Motor neuron (in vitro differentiated cells): ENCODE measurements at places on chromosomes 2 and 18. TPM values are rescaled to one million over a fixed set of nuclear protein-coding genes. Genes with fewer than 3 reads are reported as not detected.
A peak's percentile ranks its signal among the peaks of the same experiment; 100 is the strongest.

DNA sequence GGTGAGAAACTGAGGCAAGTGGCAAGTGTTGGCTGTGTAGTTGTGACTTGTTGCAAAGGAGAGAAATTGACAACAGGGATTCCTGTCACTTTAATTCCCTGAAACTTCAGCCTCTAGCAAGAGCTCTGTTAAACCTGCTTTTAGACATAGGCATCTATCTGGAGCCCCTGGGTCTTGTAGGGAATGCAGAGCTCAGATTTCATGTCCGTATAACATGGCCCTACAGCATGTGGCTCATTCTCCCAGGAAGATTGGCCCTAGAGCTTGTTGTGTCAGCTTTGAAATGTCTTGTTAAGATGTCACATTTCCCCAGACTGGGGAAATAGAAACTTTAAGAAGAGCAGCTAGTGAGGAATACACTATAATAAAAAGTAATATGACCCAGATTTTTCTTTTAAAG lies 115.8 kb downstream of the POLE4 start:
- no peak for ATAC-seq

GRCh38 chr18:47296462-47296861 lies 45.0 kb upstream of the SKOR2 start:
- ATAC-seq: no peak

The UGT1A9 gene
- total RNA-seq: 0.26 and 0.63 TPM in 2 replicates

The FZD7 gene
- 1.6 and 2.8 TPM in 2 replicates for total RNA-seq

DNA sequence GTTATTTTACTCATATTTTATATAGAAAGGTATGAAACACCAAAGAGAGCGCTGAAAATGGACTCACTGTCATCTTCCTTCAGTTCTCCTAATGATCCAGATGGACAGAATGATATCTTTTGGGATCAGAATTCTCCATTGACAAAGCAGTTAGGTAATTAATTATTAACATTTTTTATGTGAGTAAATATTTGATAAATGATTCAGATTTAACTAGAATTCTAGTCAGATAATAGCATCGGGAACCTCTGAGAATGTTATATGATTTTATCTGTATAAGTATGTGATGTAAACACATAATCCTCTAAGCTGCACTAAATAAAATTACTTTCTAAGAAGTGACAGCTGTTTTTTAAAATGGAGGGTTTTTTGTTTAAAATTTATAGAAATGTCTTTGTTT lies 2.0 kb downstream of the ETAA1 start:
- ATAC-seq: no peak

DNA sequence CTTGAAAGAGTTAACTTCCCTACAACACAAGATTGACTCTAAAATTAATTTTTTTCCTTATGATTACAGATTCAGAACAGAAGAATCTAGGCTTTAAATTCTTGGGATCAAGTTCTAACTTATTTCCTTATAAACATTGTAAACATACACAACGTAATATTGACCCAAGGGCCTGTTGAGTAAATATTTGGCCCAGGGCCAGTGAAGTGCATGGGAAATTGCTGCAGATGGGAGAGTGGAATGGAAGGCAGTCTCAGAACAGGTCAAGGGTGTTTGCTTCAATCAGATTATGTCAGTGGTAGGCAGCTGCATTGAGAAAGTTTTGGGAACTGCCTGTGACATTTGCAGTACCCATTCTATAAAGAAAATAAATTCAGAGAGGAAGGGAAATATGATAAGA lies 137.6 kb downstream of the MYO1B start:
- peak; percentile 79 for ATAC-seq

The SPTBN1 gene
- total RNA-seq: 146 and 150 TPM in 2 replicates

DNA sequence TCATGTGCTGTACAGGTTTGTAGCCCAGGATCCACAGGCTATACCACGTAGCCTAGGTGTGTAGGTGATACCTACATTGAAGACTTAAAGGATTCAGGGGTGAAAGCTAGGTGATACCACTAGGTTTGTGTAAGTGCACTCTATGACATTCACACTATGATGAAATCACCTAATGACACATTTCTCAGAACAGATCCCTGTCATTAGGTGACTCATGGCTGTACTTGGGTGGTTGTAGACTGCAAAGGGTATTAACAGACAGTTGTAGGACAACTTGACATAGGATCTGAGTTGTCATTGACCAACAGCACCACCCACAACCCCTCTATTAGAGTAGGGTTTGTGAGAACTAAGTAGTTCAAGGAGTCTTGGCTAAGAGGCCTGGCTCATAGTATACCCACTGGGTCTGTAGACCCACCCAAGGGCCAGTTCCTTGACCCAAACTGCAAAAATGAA lies 27.7 kb upstream of the SMCHD1 start:
- ATAC-seq: peak; percentile 87

- peak; percentile 85 for ATAC-seq
Measured at GRCh38 chr2:215917953-215918620, 95.3 kb downstream of the MREG start.

The WDR43 gene
- total RNA-seq: 75.3 and 85.8 TPM in 2 replicates

The ZBTB7C gene
- 4.3 and 4.6 TPM in 2 replicates for total RNA-seq

- no peak for ATAC-seq
Measured at GRCh38 chr2:109645412-109646184, 31.4 kb downstream of the SOWAHC start.

The B3GNT7 gene
- 0.43 and 0.50 TPM in 2 replicates for total RNA-seq

The SGPP2 gene
- 0.47 and 0.63 TPM in 2 replicates for total RNA-seq

The SLC16A14 gene
- total RNA-seq: 29.3 and 29.4 TPM in 2 replicates

DNA sequence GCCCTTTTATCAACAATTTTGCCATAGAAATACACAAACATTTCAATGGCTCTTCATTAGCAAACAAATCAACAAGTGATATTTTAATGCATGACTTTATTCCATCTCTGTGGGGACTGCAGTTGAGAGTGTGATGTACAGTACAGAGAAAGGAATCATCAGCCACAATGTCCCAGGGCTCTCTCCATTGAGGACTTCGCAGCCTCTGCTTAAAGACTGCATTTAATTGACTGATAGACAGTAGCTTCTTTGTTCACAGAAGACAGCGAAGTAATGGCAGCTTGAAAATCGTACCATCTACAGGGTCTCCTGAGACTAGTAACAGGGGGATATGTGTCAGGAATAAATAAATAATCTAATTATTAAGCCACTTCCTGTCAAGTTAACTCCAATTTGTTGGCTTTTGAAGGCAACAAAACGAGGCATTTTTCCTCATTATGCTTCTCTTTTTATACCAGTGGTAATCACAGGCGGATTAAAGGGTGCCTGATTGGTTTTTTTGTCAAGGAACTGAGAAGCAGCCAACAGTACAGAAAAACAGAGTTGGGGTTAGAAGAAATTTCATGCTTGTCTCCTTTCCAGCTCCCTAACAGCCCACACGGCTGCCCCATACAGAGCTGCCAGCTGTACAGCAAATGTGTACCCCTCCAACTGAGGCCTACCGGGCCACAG lies 164.3 kb downstream of the ZNF521 start:
- peak; percentile 75 for ATAC-seq

DNA sequence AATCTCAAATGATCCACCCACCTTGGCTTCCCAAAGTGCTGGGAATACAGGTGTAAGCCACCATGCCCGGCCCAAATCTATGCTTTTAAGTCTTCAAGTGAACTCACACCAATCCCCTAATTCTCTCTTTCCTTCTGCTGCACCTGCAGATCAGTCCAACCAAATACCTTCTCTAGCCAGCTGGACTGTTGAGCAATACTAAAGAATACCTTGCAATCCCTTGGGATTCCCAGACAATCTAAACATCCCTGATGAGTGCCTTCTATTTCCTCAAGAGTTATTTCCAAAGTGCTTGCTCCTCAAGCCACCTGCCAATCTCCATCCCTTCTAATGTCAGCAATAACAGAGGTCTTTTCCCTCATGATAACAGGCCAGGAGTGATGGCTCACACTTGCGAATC lies 48.6 kb downstream of the SF3B1 start:
- ATAC-seq: no peak

GRCh38 chr2:71776227-71776626 lies 322.9 kb downstream of the DYSF start:
- ATAC-seq: no peak

The PLB1 gene
- total RNA-seq: 0.49 and 0.88 TPM in 2 replicates

- ATAC-seq: no peak
Measured at GRCh38 chr2:225076125-225076524, 33.9 kb upstream of the DOCK10 start.

- ATAC-seq: no peak
Measured at GRCh38 chr2:165847001-165847400, 53.0 kb upstream of the GALNT3 start.

DNA sequence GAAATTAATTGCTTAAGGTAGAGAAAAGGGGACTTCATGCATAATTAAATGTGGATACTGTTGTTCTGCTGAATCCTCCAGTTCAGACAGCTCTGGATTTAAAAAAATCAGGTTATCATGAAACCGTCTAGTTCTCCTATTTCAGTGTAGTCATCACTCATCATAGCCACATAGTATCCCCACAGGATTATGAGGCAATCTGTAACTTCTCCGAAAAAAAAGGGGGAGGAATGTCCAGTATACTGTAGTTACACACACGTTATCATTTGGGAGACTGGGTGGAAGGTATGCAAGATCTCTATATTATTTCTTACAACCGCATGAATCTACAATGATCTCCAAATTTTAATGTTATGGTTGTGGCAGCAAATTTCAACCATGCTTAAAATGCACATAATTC lies 114.0 kb downstream of the HIBCH start:
- ATAC-seq: peak; percentile 92

DNA sequence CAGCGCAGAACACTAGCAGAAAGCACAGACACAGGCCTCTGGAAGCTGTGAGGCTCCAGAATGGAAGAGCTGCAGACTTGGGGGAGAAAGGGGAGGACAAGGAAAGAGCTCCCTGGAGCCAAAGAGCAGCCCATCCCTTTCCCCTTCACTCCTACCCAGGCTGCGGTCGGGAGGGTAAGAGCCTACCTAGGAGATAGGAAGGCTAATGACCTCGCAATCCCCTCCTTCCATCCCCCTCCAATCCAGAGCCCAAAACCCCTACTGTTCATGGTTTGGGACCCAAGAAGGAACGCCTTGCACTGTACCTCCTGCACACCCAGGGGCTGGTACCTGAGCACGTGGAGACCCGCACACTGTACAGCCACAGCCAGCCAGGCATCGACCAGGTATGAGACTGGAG lies 39.8 kb downstream of the LMAN2L start:
- ATAC-seq: no peak

The PARD3B gene
- 7.8 and 10.1 TPM in 2 replicates for total RNA-seq

DNA sequence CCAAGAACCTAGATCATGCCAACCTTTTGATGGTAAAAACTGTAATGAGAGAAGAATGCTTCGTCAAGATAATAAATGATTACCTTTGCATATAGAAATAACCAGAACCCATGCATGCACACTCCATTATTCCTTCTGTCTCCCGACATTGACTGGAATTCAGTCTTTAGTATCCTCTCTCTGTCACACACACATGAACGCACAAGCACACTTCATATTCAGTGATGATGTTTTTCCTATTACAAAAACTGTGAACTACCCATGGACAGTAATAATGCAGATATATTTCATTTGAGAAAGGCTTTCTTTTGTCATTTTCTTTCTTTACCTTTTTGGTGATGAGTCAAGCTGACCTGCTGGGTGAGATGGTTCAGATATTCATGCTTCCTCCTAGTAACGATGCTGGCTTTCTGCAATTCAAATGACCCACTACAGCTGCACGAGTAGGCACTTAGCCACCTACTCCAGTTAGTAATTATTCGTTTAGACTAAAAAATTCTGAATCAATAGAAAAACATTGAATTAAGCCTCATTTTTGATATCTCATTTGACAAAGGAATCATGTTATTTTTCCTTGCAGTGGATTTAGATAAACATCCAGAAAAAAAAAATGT lies 382.2 kb downstream of the TGIF1 start:
- peak; percentile 71 for ATAC-seq

- no peak for ATAC-seq
Measured at GRCh38 chr2:121052521-121052920, 232.5 kb downstream of the TFCP2L1 start.

DNA sequence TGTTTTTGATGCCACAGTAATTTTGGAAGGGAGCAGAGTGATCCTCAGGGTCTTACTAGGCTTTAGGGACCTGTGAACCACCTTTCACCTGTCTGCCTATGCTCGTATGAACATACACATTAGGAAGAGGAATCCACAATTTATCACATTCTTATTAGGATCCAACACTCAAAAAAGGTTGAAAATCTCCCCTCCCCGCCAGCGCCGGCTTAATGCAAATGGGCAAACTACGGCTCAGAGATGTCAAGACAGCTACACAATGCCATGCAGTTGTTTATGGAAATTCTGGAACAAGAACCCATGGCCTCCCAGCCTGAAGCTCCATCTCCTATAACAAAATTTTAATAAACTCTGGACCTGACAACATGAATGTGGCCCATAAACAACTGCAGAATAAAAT lies 375.9 kb upstream of the ACVR2A start:
- ATAC-seq: no peak

DNA sequence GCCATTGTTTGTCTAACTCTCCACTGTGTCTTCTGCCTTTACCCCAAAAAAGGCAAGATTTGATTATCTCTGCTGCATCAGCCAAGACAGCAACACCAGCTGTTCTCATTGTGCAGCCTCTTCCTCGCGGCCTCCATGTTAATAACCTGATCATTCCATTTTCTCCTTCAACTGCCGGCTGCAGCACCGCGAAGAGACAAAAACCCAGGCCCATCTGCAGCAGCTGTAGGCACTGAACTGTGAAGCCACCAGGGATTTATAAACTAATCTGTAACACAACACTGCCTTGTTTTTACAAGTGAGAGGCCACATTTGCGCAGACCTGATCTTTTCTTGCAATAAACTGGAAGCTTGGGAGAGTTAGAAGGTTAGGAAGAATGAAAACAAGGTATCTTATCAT lies 147.8 kb downstream of the SATB2 start:
- ATAC-seq: peak; percentile 71

DNA sequence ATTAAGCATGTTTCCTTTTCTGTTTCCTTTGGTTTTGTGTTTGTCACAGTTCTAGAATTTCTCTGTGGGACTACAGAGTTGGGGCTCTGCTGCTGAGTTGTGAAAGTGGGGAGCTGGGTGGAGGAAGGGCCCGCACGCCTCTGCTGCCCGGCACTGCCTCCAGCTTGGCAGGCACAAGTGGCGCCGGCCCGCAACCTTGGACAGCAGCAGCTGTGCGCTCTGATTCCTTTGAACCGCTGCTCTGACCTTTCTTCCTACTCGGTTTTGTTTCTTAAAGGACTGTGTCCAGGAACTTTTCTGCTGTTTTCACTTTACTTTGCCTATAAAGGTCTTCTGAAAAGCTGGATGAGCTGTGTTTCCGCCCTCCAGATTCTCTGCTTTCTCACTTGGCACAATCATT lies 137.6 kb upstream of the ALPP start:
- no peak for ATAC-seq

The XIRP2 gene
- 0.19 TPM in 1 of 2 replicates, not detected in the other for total RNA-seq

DNA sequence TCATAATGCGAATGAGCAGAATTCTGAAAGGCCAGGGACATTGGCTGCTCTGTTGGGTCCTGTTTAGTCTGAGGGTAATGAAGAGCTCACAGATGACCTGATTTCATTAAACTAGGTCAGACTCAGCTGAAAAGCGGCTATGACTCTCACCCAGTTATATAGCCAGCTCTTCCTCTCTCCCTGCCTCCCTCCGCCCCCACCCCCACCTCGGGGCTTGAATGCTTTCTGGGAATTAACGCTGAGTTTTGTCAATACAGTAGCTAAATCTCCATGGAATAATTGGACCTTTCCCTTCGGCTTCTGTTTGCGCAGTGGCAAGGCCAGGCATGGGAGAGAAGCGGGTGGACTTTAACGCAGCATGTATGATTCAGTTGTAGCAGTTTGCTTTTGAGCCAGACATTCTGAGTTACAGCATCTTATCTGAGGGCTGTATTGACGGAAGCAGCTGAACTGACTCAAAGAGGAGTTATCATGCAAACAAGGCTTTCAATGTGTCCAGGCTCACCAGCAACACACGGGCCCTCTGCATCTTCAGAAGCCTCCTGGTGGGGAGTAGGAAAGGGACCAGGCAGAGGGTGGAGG lies 110.6 kb downstream of the MYCN start:
- ATAC-seq: no peak

The TWIST2 gene
- 35.9 and 41.3 TPM in 2 replicates for total RNA-seq
